GM23248 (cell line): ENCODE measurements at places on chromosomes 16 and 17.

- no peak for DNase-seq
Observed at GRCh38 chr17:35132816-35133550, 9.1 kb downstream of the NLE1 start.

DNA sequence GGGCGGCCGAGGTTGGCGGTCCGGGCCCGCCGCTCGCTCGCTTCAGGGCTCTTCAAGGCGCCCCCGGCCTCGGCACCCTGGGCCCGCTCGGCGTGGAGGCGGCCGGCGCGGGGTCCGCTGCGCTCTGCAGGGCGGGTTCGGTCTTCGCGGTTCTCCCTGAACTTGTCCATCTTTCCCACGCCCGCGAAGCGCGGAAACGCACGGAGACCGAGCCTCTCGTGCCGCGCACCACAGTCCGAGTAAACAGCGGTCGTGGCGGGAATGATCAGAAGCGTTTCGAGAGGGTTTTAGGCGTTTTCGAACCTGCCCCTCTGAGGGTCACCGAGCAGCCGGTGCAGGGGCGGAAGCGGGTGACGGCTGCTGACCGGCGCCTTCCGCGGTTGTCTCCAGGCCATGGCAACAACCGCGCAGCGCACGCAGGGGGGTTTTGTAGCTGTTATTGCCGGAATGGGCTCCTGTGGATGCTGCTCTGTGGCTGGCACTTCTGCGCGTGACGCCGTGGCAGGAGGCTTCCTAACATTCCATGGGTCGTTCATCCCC lies 414 bp downstream of the NARF start:
- DNase-seq = peak; percentile 56

- peak; percentile 92 for DNase-seq
Observed at GRCh38 chr17:47276868-47277267, 23.2 kb downstream of the ITGB3 start.

DNA sequence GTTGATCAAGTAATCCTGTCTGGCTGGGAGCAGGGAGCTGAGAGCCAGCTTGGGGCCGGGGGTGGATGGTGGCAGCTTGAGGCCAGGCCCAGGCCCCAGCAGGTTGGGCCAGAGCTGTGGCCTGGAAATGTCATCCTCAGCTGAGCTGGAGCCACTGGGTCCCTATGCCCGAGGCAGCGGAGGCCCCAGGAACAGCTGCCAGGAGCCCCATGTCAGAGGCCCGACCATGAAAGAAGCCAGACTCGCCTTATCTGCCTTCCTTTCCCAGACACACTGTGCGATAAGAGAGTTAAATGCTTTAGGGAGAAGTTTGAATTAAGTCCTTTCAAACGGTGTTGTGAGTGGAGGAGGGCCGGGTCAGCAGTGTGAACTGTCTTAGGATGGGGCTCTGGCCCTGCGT lies 3.5 kb downstream of the SMTNL2 start:
- no peak for DNase-seq
